ENCODE measurements at places on chromosomes 5 and 9.

DNA sequence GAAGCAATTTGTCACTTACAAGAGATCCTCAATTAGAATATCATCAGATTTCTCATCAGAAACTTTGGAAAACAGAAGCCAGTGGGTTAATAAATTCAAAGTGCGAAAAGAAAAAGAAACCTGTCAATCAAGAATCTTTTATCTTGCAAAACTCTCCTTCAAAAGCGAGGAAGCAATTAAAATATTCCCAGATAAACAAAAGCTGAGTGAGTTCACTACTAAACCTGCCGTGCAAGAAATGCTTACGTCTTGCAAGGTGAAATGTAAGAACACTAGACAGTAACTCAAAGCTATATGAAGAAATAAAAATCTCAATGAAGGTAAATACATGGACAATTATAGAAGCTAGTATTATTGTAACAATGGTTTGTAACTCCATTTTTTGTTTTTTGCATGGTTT is 62.8 kb upstream of the IL33 start:
- no peak for DNase-seq

GRCh38 chr5:1216918-1217295 is 8.3 kb upstream of the SLC6A18 start:
- DNase-seq: no peak

GRCh38 chr5:90408571-90409317 is 812 bp downstream of the CETN3 start:
- no peak for DNase-seq

- no peak for DNase-seq
These were observed 87.0 kb downstream of the ADAMTS2 start for GRCh38 chr5:179258001-179258921.

DNA sequence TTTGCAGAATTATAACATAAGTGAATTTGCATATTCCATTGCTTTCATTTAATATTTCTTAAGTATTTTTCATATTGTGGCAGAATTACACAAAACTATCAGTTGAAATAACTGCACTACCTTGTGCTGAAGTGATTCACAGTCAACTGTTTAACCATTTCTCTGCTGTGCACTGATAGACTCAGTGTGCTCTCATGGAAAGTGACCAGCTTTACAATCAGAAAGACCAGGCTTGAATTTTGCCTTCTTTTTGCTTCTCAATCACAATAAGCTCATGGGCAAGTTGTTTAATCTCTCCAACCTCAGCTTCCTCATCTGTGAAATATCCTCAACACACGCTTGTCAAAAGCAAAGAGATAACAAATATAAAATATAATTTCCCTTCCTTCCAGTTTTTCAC is 18.3 kb downstream of the CDK5RAP2 start:
- DNase-seq: no peak

DNA sequence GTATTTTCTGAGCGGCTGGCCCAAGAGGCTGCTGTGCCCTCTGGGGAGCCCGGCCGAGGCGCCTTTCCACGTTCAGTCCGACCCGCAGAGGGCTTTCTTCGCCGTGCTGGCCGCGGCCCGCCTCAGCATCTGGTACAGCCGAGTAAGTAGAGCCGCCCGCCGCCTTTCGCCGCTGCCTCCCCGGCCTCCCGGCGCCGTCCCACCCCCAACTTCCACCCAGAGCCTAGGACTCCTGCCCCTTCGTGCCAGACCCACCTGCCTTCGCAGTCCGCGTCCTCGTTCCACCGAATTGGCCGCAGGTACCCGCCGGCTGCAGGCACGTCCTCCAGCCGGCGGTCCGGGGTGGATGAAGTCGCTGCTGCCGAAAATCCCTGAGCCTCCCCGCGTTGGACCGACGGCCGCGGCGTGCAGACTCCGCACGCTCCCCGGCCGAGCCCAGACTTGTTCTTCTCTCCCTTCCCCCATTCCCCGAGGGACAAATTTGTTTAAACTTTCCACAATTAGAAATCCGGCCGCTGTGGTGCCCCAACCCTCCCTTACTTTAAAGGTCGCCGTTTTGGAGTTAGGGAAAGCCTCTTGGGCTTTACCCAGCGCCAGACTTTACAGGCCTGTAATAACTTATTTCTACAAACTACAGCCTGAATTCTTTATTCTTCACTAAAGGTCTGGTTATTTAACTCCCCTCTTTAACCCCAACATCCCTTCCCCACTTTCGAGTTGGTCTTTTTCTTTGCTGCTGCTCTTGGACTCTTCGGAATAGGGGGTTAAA is 589 bp downstream of the RIC1 start:
- peak; percentile 14 for DNase-seq

DNA sequence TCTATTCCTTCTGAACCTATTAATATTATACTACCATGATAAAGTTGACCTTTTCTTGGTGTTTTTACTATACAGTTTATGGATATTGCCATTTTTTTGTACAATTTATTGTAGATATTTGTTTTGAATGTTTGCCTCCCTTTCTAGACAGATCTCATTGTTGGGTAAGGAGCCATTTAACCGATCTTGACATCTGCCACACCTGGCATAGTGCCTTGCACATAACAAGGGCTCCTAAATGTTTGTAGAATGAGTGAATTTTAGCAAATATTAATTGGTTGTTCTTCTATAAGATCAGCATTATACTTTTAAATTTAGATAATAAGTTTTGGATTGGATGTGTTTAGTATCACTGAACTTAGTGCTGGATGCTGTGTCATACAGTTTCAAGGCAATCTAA is 175.3 kb downstream of the GDNF start:
- DNase-seq: no peak

DNA sequence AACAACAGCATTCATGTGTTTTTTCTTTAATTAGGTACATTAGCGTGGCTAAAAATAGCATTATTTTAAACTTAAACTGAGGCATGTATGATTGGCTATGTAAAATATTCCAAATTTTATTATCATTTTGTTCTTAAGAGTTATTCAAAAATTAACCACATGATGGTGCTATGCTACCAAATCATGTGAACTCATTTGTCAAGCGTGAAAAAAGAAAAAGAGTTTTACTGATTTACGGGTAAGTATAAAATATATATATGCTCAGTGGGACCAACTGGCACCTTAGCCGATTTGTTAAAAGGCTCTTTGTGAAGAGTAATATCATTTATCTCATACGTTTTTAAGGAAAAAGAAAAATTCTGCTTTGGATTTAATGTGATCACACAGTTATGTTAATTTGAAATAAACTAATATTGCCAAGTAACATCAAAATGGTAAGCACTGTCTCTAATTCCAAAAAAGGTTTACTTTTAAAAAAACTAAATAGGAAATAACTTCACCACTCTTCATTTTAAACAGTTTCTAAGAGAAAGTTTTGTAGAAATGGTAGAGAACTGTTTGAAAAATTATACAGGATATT is 1042.3 kb downstream of the CDH12 start:
- DNase-seq: no peak

- no peak for DNase-seq
These were observed 109.6 kb upstream of the CNTLN start for GRCh38 chr9:17025281-17025680.

DNA sequence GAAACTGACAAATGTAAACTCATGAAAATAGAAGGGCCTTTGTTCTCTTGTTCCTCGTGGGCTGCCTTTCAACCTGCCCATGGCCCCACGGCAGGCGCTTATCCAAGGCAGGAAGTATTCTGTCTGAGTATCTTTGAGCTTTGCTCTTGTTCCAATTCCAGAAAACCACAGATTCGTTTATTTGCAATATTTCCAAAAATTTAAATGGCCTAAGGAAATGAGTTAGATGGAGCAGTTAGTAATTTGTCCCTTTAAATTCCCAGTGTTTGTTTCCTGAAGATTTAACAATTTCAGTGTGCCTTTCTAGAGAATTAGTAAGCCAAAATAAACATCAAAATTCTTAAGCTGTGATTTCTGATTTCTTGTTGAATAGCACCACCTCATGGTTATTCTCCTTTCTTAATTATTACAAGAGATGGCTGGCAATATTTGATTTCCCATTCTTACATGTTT is 299.4 kb upstream of the RASA1 start:
- no peak for DNase-seq

GRCh38 chr5:31119938-31120641 is 73.4 kb upstream of the CDH6 start:
- no peak for DNase-seq

DNA sequence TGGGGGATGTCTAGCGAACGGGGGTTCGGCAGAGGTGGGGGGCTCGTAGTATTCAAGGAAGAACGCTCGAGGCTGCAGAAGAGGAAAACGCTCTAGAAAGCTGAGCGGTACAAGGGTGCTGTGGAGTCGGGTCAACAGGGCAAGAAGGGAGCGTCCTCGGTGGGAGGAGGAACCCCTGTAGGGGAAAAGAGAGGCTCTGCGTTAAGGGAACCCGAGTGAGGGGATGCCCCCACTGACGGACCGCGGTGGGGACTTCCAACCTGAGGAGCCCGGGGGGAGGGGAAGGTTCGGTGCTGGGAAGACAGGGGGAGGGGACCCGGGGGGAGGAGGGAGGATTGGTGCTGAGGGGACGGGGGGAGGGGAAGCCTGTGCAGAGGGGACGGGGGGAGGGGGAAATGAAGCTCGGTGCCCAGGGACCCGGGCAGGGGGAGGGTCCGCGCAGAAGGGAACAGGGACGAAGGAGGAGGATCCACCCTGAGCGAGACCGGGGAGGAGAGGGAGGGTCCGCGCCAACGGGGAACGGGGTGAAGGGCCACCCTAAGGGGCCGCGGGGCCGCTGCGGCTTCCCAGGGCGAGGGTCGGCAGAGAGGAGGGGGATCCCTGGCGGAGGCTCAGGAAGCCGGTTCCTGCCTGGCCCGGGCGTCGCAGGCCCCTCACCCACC is 621 bp downstream of the NR6A1 start:
- DNase-seq: peak; percentile 14

- no peak for DNase-seq
These were observed 12.1 kb downstream of the MGAT1 start for GRCh38 chr5:180790524-180790923.

DNA sequence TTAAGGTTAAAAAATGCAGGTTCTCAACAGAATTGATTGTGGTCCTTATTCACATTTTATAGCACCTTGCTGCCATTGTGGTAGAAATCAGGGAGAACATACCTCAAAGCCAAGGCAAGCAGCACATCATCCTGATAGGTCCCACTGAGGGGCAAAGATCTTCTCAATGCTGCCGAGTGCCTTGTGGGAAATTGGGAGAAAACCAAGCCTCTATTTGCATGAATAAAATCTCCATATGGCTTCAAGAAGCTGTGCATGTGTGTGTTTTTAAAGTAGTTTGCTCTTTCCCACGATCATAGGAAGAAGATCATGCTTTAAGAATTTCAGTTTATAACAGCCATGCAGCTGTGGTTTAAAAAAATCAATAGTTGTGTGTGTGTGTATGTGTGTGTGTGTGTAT is 216.9 kb upstream of the FBXL7 start:
- DNase-seq: no peak

- peak; percentile 29 for DNase-seq
These were observed 44.0 kb downstream of the ROR2 start for GRCh38 chr9:91905991-91906469.

- no peak for DNase-seq
These were observed 56.5 kb upstream of the HAND1 start for GRCh38 chr5:154534457-154535050.

DNA sequence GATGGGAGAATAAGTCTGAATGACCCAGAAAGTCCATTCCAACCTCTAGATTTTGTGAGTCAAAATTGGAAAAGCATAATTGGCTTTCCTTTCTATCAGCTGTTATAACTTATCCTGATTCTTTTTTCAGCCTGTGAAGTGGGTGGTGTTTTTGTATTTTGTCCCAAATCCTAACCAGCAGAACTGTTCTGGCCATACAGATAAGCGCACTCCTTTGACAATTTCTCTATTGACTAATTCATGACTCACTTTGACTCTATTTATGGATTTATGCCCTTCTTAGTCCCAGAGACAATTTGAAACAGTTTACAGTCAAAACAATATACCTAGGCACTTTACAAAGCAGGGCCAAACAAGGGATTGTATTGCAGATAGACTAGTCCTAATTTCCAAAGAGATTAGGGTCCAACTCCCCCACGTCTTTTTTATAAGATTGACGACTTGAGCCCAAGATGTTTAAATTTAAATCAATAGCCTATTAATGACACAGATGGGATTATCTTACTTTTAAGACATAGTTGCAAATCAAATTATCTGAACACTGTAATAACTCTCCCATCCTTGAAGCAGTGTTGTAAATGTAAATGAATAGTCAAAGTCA is 301.7 kb upstream of the SEMA6A start:
- DNase-seq: no peak

- no peak for DNase-seq
These were observed 605.0 kb downstream of the MTRR start for GRCh38 chr5:8473827-8474568.

DNA sequence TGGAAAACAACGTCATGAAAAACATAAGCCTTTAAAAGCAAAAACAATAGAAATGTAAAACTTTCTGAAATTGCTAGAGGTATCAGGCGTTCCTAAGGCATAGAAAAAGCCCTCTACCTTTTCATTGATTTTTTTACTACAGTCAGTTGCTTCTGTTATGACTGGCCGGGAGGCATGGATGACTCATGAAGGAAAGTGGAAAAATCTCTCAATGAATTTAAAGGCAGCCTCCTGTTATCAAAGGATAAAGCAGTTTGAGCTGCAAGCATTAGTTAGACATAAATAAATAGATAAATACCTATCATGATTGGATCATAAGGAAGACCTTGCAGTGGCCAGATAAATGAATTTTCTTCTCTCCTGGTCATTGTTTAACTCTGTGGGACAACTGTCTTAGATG is 281.6 kb downstream of the MAST4 start:
- no peak for DNase-seq

- DNase-seq: no peak
These were observed 37.5 kb upstream of the GFPT2 start for GRCh38 chr5:180390441-180391190.

DNA sequence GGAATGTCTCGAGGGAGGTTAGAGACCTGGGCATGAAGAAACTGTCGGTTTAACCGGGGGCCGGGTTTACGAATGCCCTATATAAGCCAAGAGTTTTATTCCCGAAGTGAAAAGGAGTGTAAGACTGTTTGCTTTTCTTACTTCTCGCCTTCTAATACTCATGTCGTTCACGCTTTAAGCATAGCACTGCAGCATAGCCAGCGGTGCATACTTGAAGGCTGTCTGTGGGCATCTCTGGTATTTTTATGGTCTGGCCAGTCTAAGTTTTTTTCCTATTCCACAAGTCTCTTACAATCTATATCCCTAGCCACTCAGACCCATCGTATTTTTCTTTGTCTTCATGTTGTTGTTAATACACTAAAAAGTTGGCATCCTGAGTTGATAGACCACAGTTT is 1.2 kb downstream of the UHRF2 start:
- DNase-seq: no peak

DNA sequence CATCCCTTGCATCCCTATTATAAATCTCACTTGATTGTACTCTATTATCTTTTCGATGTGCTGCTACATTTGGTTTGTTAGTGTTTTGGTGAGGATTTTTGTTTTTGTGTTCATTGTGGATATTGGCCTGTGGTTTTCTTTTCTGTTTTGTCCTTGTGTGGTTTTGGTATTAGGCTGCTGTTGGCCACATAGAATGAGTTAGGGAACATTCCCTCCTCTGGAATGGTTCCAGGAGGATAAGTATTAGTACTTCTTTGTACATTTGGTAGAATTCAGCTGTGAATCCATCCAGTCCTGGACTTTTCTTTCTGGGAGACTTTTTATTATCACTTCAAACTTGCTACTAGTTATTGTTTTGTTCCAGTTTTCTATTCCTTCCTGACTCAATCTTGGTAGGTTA is 287.2 kb downstream of the CWC27 start:
- DNase-seq: no peak
